B cell (primary cell): ENCODE measurements at places on chromosomes 7 and 10. TPM values are rescaled to one million over a fixed set of nuclear protein-coding genes. Genes with fewer than 3 reads are reported as not detected.

DNA sequence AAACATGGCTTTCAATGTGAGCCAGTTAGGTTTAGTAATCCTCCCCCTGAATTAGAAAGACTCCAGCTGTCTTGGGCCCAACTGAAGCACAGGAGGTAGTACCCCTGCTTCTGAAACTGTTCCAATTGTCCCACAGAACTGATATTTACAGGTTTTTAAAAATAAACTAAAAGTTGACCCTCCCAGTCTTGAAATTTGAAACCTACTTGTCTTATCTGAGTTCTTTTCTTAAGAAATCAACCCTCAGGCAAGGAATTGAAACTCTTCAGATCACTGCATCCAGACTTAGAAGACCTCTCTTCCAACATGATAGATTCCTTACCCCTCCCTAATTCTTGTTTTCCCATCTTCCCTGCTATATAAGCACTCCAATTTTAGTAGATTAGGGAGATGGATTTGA is 13.3 kb upstream of the ARHGAP21 start:
- no peaks in the 10 kb centered on the region for H3K27me3 ChIP-seq
- no peak overlapping the region for H3K27ac ChIP-seq
- no peak for DNase-seq
- no peaks in the 10 kb centered on the region for H3K4me1 ChIP-seq

- H3K36me3 ChIP-seq, result no peaks in the 10 kb centered on the region
- DNase-seq, result no peak
- no peaks in the 10 kb centered on the region for H3K4me1 ChIP-seq
- H3K27me3 ChIP-seq, result no peaks in the 10 kb centered on the region
- H3K27ac ChIP-seq, result no peak overlapping the region
These were observed 5.8 kb downstream of the ANTXRL start for GRCh38 chr10:46292573-46293023.

Gene FOXI2
- polyA plus RNA-seq, result not detected in 2 replicates

GRCh38 chr10:6938384-6938783 is 358.3 kb upstream of the PRKCQ start:
- no peaks in the 10 kb centered on the region for H3K36me3 ChIP-seq
- no peak overlapping the region for H3K4me3 ChIP-seq
- DNase-seq, result no peak
- no peaks in the 10 kb centered on the region for H3K4me1 ChIP-seq
- no peak overlapping the region for H3K27ac ChIP-seq

GRCh38 chr10:79193694-79194382 is 125.1 kb downstream of the ZMIZ1 start:
- H3K36me3 ChIP-seq, result no peaks in the 10 kb centered on the region
- peak; percentile 60 for DNase-seq
- no peak overlapping the region for H3K4me3 ChIP-seq
- H3K4me1 ChIP-seq, result peaks cover 14% of the 10 kb centered on the region

GRCh38 chr7:22444181-22444971 is 55.6 kb downstream of the STEAP1B start:
- DNase-seq, result peak; percentile 56
- H3K4me3 ChIP-seq, result no peak overlapping the region

- H3K27ac ChIP-seq, result no peak overlapping the region
- H3K36me3 ChIP-seq, result peaks cover 17% of the 10 kb centered on the region
- DNase-seq, result no peak
- no peak overlapping the region for H3K4me3 ChIP-seq
These were observed 22.6 kb downstream of the TSPAN14 start for GRCh38 chr10:80476685-80477084.
